ENCODE measurements at places on chromosomes 13 and 19.

DNA sequence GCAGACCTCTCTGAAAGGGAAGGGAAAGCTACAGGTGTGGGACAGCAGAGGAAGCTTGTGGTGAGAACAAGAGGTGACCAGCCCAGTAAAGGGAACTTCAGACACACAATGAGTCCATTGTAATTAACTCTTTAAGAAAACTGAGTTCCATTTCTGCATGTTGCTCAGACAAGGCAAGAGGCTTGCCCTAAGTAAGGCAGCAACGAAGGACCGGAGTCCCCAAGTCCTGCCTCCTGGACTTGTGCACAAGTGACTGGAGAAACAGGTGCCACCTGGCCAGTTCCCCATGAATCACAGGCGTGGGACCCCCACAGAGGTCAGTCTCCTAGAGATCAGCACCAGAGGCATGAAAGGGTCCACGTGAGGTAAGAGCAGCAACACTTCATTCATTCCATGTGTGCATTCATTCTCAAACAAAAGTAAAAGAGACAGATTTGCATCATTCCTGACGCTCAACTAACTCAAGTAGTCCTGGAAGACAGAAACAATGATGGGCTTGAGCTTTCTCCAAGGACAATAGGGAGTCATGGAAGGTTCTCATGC lies 14.7 kb upstream of the SIGLEC6 start:
- no peak for DNase-seq

DNA sequence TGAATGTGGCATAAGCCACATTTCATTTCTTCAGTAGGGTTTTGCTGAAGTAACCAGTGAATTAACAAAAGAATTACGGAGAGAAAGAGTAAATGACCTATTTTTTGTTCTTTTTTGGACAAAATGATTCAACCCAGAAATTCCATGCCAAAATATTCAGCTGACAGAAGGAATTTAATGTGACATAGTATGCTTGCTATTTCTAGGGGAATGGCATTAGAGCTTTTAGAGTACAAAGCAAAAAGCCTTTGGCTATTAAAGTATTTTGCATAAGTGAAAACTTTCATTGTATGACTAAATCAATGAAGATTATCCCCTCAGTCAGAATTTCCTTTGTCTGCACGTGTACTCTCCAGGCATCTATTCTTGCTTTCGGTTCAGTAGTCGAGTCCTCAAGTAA lies 465.3 kb downstream of the COG6 start:
- no peak for DNase-seq

DNA sequence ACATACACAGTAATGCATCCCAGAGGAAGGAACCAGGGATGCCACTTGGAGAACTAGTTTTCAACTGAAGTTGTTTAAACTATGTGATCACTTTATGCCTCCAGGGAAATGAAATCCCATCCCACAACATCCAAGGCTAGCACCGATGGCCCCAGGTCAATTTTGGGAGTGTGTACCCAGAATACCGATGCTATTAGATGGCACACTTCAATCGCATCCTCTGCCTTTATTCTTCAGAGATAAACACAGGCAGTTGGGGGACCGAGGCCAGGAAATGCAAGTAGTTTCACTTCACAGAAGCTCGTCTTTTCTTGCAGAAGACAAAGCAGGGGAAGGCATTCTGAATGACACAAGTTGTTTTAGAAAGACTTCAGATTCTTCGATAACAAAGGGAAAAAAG lies 13.8 kb downstream of the STK24 start:
- no peak for DNase-seq

GRCh38 chr13:114106526-114106925 lies 25.9 kb downstream of the RASA3 start:
- DNase-seq: no peak

GRCh38 chr13:48993150-48993549 lies 17.4 kb downstream of the FNDC3A start:
- no peak for DNase-seq

DNA sequence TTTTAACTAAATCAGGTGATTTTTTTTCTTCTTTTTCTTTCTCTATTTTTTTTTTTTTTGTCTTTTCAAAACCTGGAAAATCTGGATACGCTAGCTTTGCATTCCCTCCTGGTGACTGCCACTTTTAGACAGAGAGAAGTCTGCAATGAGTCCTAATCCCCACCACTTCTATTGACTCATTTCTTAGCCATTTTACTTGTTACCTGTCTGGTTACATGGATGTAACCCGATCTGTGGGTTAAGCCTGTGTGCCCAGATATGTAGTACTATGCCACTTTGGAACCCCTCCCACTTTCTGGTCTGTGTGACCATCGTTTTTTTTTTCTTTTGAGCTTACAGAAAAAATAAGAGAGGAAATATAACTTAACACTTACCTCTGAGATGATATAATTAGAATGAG lies 817.8 kb upstream of the PCDH9 start:
- DNase-seq: no peak

- DNase-seq: no peak
Observed at GRCh38 chr19:374183-374885, 29.7 kb upstream of the MIER2 start.

GRCh38 chr19:38434549-38435051 lies 1.1 kb downstream of the RYR1 start:
- DNase-seq: no peak

DNA sequence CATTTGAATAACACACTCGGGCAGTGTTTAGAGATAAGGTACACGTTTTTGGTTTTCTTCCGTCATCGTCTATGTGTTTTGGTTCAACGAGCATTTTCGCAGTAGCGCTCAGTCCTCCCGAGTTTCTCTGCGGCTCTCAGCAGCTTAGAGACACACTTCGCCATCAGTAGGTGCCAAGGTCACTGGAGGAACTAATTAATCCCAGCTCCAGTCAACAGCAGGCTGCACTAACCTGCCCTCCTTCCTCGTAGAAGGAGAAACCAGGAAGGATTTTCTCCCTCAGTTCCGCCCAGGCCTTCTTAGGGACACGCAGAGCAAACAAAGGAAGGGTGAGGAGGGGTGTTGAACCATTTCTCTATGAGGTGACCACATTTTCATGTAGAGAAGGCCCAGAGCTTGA lies 12.6 kb downstream of the MBNL2 start:
- DNase-seq: no peak

GRCh38 chr13:101523154-101524131 lies 71.0 kb downstream of the ITGBL1 start:
- no peak for DNase-seq

GRCh38 chr19:15423130-15423529 lies 4.3 kb upstream of the AKAP8L start:
- DNase-seq: no peak

DNA sequence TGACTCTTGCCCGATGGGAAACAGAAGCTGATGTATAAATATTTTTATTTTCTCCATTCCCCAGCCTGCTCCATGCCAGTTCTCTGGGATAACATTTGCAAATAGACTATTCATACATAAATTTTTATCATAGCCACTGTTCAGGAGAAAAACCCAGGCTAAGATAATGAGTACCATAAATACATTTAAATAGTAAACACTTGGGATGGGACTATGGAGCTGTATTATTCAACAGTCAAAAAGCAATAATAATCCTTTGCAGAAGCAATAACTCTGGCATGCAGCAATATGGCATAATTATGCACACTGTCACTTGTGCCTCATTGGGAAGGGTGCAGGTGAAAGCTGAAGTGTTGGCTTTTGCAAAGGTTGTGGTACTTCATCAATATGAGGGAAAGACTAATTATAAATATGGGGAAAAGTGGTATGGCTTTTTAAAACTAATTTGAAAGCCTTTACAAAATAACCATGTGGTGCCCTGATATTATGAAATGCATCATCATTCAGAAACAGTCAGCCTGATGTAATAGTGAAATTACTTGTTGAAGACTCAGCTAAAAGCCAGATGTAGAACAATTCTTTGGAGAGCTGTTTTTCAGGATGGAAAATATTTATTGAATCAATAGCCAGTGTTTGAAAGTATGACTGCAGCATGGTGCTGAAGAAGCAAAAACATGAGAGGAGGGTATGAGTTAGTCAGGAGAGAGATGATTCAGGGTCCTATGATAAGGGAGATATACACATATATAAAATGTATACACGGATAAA lies 2476.7 kb downstream of the PCDH9 start:
- DNase-seq: no peak

- no peak for DNase-seq
Observed at GRCh38 chr19:46839752-46840497, 10.7 kb downstream of the AP2S1 start.

DNA sequence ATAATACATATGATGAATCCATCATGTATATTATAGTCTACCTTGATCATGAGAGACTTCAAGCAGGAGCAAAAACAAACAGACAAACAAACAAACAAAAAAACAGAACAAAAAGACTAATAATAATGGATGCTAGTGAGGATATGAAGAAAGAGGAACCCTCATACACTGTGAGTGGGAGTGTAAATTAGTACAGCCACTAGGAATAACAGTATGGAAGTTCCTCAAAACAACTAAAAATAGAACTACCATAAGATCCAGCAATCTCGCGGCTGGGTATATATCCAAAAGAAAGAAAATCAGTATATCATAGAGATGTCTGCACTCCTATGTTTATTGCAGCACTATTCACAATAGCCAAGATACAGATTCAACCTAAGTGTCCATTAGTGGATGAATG lies 7.0 kb upstream of the DLEU7 start:
- DNase-seq: no peak

- DNase-seq: no peak
Observed at GRCh38 chr13:79749984-79750551, 269.1 kb downstream of the NDFIP2 start.

- no peak for DNase-seq
Observed at GRCh38 chr13:95185851-95186250, 115.4 kb downstream of the ABCC4 start.

DNA sequence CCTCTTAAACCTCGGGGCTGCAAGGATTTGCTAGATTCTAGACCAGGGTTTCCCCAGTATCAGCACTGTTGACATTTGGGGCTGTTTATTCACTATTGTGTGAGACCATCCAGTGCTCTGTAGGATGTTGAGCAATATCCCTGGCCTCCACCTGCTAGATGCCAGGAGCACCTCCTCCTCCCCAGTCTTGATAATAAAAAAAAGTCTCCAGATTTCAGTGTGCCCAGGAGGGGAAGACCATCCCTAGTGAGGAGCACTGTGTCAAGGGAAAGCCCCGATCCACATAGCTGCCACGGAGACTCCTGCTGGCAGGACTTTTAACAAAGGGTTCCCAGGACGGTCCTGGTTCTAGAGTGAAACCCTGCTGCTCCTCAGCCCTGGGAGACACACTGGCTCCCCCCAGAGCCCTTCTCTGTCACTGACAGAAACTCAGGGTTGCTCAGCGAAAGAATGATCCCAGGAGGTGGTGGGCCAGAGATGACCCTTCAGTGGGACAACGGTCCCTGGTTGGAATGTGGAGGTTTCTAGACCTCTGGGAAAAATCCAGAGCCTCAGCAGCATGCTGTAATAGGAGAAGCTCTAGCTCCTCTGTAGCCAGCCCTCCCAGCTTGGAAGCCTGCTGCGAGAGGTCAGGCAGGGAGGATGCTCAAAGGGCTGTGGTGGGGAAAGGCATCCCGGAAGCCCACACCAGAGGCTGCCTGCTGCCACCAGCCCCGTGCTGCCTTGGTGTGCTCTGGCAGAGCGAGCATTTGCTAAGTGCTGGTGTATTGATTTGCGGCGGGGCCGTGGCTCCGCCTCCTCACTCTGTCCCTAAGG lies 20.3 kb downstream of the LYL1 start:
- no peak for DNase-seq

DNA sequence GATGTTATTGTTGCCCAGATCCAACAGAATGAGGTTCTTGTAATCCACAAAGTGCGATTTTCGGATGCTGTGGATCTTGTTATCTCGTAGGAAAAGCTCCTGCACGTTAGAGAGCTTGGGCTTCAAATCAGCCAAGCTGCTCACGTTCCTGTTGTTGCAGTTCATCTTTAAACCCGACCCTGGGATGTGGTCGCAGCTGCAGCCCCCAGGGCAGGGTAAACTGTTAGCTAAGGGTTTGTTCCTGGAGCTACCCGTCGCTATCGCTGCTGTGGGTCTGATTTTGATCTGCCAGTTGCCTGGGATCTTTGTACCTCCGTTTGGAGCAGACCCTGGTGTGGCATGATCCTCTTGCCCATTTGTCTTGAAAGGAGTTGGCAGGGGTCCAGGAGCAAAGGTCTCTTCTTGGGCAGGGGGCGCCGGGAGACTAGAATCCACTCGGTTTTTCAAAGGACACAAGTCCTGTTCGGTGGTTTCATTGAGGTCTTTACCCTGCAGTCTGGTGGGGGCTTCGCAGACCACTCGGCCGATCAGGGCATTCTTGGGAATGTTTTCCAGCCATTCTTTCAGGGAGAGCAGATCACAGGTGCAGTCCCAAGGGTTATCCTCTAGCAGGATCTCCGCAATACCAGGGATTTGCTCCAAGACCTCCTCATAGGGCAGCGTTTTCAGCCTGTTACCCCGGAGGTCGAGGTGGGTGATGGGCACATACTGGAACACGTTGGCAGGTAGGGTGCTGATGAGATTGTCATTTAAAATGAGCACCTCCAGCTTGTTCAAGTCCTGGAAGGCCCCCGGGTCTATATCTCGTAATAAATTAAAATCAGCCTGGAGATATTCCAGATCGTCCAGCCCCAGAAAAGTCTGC lies 1.8 kb downstream of the SLITRK1 start:
- no peak for DNase-seq

- DNase-seq: no peak
Observed at GRCh38 chr13:75452564-75452963, 29.4 kb downstream of the TBC1D4 start.
